ENCODE measurements at places on chromosomes 13 and 19.

GRCh38 chr19:39251081-39251480 lies 2.4 kb upstream of the IFNL4 start:
- no peak for DNase-seq

DNA sequence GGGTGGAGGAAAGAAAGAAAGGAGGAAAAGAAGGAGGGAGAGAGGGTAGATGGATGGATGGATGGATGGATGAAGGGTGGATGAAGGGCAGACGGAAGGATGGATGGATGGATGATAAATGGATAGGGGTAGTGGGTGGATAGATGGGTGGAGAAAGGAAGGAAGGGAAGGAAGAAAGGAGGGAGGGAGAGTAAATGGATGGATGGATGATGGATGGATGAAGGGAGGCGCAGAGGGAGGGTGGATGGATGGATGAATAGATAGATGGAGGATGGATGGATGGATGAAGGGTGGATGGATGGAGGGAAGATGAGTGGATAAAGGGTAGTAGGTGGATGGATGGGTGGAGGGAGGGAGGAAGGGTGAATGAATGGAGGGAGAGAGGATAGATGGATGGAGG lies 41.2 kb downstream of the CPAMD8 start:
- DNase-seq: no peak

GRCh38 chr19:2135474-2136402 lies 15.6 kb downstream of the AP3D1 start:
- no peak for DNase-seq

GRCh38 chr13:71865874-71866334 lies 1.1 kb downstream of the DACH1 start:
- DNase-seq: no peak

GRCh38 chr13:48723168-48723567 lies 69.4 kb downstream of the CYSLTR2 start:
- DNase-seq: no peak

- no peak for DNase-seq
Observed at GRCh38 chr13:25295228-25295627, 6.2 kb upstream of the NUP58 start.

GRCh38 chr13:98937911-98938381 lies 39.9 kb downstream of the DOCK9 start:
- no peak for DNase-seq

- DNase-seq: no peak
Observed at GRCh38 chr13:109182777-109183465, 553.5 kb downstream of the MYO16 start.

- no peak for DNase-seq
Observed at GRCh38 chr19:5805462-5806132, 730 bp downstream of the NRTN start.

- no peak for DNase-seq
Observed at GRCh38 chr19:2056837-2057192, 5.8 kb upstream of the MKNK2 start.

DNA sequence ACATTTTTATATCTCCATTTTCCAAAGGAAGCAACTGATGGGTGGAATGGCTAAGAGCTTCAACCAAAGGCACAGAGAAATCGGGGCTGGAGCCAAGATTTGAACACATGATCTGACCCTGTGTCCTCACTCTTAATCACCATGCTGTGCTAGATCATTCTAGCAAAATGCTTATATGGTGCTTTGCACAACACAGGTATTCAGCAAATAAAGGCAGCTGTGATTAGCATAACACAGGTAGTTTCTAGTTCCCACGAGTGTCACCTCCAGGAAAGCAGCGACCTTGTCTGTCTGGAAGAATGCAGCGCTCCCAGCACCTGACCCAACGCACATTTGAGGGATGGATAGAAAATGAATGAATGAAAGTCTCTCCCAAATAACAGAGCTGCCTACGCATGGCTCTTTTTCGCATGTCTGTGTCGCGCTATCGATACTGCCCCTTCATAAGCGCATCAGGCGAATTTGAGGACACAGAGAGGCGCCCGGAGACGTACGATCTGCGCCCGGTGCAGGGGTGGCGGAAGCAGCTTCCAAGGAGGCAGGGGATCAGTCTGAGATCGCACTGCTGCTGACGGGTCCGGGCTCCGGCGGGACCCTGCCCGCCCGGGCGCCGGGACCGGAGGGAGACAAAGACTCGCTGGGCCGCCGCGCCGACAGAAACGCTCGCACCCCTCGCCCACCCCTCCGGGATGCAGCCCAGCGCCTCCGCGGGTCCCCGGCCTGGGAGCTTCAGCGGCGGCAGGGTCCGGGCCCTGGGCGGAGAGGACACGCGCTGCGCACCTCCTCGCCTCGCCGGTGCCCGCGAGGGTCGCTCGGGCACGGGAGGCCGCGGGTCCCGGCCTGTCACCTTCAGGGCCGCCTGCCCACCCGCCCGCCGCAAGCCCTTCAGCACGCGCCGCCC lies 609 bp downstream of the EPS15L1 start:
- no peak for DNase-seq

- no peak for DNase-seq
Observed at GRCh38 chr13:37109051-37109678, 3.7 kb upstream of the CSNK1A1L start.

DNA sequence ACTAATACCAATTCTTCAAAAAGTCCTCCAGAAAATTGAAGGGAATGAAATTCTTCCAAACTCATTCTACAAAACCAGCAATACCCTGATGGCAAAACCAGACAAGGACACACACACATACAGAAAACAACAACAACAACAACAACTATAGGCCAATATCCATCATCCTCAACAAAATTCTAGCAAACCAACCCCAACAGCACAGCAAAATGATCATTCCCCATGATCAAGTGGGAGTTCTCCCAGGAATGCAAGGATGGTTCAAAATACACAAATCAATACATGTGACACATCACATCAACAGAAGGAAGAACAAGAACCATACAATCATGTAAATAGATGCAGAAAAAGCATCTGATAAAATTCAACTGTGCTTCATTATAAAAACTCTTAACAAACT lies 18.7 kb upstream of the ZNF181 start:
- no peak for DNase-seq

DNA sequence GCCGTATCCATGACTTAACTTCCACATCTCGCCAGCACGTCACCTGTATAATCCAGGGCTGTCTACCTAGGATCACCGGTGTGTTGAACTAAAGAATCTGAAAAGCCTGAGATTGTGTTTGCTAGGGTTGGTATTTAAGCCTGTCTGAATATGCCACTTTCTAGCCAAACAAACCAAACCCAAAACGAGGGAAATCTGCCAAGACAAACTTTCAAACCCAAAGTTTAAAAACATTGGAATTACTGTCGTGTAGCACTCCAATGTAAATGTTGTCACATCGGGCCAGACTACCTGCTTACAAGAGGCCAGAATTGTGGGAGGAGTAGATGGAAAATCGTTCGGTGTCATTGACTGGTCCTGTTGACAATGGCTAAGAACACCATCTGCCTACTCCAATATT lies 747.8 kb downstream of the EFNB2 start:
- no peak for DNase-seq

GRCh38 chr19:36421749-36422481 lies 3.5 kb upstream of the ZFP82 start:
- no peak for DNase-seq

DNA sequence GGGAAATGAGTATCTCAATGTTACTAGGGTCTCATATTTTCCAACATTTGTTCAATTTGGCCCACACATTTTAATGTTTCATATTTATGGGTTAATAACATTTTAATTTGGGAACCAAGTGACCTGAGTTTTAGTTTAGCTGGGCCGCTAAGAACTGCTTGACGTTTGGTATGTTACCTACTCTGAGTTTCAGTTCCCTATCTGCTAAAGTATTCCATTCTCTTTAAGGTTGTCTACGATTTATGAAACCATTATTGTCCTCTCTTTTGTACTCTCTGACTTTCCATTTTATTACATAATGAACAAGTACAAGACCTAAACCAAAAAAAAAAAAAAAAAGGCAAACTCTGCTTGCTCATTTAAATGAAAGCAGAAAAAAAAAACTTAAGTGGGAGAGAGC lies 89.9 kb downstream of the FGF14 start:
- DNase-seq: no peak

DNA sequence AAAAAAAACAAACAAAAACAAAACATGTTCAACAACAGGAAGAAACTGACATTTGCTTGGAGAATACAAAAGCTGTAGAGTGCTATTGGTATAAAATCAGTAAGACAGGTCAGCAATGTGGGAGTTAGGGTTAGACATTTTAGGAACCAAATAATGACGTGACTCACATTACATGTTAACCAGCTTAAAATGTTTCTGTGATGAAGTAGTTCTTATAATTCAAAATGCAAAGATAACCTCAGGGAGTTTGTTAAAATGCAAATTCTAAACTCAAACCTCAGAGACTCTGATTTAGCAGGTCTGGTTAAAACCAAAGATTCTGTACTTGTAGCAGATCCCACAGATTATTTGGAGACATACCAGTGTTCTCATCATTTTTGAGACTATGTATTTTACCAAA lies 549.4 kb upstream of the SLITRK1 start:
- no peak for DNase-seq

- no peak for DNase-seq
Observed at GRCh38 chr19:16886305-16886880, 2.4 kb upstream of the F2RL3 start.

- DNase-seq: no peak
Observed at GRCh38 chr13:50267917-50268316, 252.7 kb downstream of the KCNRG start.

DNA sequence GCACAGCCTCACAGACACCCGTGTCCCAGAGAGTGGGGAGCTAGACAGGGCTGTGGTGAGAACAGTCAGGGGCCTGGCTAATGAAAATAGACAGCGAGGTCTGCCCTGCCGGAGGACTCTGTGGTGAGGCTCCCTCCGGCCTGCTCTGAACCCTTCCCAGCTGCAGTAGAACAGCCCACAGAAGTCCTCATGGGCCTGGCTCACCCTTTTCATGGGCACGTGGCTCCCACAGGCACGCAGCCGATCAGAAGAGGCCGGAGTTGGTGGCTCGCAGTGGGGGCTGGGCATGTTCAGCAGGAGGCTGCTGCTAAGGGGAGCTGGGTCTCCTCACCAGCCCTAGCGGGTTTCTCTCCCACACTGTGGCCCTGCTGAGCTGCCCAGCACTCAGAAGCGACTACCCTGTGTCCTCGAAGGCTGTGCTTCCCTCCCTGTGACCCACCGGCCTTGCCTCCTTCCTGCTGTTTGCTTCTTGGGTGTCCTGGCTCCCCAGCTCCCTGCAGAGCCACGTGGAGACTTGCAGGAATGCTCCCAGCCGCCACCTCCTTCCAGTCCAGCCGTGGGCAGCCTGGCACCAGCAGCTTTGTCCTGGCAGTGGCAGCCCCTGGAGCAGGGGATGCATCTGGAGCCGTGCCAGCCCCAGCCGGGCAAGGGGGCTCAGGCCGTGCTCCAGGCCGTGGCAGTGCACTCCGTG lies 138.7 kb downstream of the KDM4B start:
- no peak for DNase-seq

GRCh38 chr13:108322206-108322824 lies 52.8 kb downstream of the TNFSF13B start:
- DNase-seq: no peak

GRCh38 chr19:18503971-18504885 lies 17.6 kb downstream of the ELL start:
- no peak for DNase-seq

DNA sequence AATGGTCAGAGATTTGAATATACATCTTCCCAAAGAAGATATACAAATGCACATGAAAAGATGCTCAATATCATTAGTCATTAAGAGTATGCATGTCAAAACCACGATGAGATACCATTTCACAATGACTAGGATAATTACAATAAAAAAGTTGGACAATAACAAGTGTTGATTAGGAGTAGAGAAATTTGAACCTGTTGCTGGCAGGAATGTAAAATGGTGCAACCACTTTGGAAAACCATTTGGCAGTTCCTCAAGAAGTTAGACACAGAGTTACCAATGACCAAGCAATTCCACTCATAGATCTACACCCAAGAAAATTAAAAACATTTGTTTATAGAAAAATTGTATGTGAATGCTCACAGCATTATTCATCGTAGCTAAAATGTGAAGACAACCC lies 33.2 kb upstream of the STARD13 start:
- DNase-seq: no peak

DNA sequence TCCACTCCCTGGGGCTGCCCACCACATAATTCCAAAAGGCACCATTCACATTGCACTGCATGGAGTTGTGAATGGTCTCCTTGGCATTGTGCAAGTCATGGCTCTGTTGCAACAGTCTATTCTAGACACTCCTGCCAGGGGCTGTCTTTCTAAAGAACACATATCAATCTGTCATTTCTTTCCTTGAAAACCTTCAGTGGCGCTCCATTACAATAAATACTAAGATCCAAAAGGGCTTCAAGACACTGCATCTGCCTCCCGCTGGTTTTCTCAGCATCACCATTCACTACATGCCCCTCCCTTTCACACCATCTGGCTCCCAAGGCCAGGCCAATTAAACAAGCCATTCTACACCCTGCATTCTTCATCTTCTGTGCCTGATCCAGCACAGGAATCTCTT lies 32.2 kb upstream of the TM9SF2 start:
- DNase-seq: no peak

DNA sequence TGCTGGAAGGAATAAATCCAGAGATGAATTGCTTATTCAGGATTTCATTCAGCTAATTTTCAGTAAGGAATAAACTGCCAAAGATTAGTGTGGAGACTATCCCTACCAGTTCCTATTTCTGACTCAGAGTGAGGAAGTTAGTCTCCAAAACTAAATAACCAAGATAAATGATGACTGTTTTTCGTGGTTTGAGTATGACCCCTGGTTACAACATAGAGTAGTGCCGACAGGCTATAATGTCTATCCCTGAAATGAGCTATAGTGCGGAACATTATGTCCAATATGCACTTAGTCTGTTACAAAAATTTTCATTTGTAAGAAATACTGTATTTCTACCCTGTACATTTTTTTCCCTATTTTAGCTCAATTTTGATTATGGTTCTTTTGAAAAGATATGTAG lies 51.4 kb downstream of the NBEA start:
- DNase-seq: no peak

- no peak for DNase-seq
Observed at GRCh38 chr13:113052206-113052605, 53.4 kb upstream of the F7 start.

DNA sequence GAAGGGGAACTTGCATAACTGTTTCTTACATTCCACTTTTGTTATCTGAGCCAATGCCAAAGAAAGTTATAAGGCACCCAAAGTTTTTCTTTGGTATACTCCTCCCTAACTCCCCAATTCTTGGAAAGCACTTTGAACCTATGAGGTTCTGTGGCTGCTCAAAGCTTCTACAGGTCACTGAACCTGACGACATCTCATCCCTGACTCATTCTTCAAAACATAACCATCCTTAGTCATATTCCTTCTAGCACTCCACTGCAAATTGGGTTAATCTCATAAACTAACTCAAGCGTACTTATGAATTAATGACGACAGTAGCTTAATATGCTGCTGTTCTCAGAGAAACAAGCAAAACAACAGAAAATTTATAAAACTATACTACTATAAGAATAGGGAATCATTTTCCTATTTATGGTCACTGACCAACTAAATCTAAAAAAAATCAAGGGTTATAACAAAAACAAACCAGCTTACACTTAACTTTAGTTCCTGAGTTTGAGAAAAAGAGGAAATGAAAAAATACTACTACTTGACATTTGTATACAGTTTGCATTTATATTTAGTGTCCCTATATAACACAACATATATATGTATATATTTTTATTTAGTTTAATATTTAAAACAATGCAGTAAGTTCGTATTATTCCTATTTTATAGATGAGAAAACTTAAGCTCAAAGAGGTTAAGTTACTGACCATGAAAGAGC lies 69.1 kb downstream of the CAB39L start:
- DNase-seq: no peak

GRCh38 chr19:19626516-19627472 lies 1.2 kb downstream of the LPAR2 start:
- DNase-seq: no peak
